Neural cell (in vitro differentiated cells): ENCODE measurements at places on chromosomes 5 and 9. TPM values are rescaled to one million over a fixed set of nuclear protein-coding genes. Genes with fewer than 3 reads are reported as not detected.

Gene ASPN
- polyA plus RNA-seq: 0.35 and 0.80 TPM in 2 replicates

Gene GLDC
- polyA plus RNA-seq: 11.4 and 13.9 TPM in 2 replicates

Gene MSX2
- polyA plus RNA-seq: not detected in 2 replicates

Gene TAF11L10
- not detected in 2 replicates for polyA plus RNA-seq

Gene PCA3
- polyA plus RNA-seq: 0.16 TPM in 1 of 2 replicates, not detected in the other

Gene TAS2R1
- polyA plus RNA-seq: 0.41 TPM in 1 of 2 replicates, not detected in the other
